Subcutaneous preadipocyte (primary cell): ENCODE measurements at places on chromosomes 1 and 21. TPM values are rescaled to one million over a fixed set of nuclear protein-coding genes. Genes with fewer than 3 reads are reported as not detected.

Gene S100A6
- total RNA-seq, result 1,114 and 1,653 TPM in 2 replicates

Gene LCE3D
- total RNA-seq, result not detected in 2 replicates

Gene PTAFR
- not detected in 2 replicates for total RNA-seq

Gene NAV1
- 41.5 and 58.5 TPM in 2 replicates for total RNA-seq

Gene C8A
- not detected in 2 replicates for total RNA-seq

Gene LCK
- not detected in 2 replicates for total RNA-seq

Gene HIVEP3
- 0.37 and 0.78 TPM in 2 replicates for total RNA-seq

Gene FAM167B
- total RNA-seq, result 0.39 and 1.1 TPM in 2 replicates

Gene PGLYRP4
- total RNA-seq, result not detected in 2 replicates

Gene OR2L3
- total RNA-seq, result not detected in 2 replicates

Gene CFHR5
- total RNA-seq, result not detected in 2 replicates

Gene FCRL2
- not detected in 2 replicates for total RNA-seq

Gene FOXD2
- under 0.01 and 0.20 TPM in 2 replicates for total RNA-seq

Gene C1QB
- total RNA-seq, result not detected in 2 replicates

Gene C1orf87
- not detected in 2 replicates for total RNA-seq

Gene KCNA2
- not detected in 2 replicates for total RNA-seq

Gene IVL
- total RNA-seq, result under 0.01 TPM in 1 of 2 replicates, not detected in the other

Gene PEA15
- total RNA-seq, result 67.1 and 80.8 TPM in 2 replicates

Gene TDRD5
- not detected in 2 replicates for total RNA-seq

Gene WNT3A
- total RNA-seq, result not detected in 2 replicates

Gene LCE7A
- total RNA-seq, result not detected in 2 replicates

Gene OR10J1
- not detected in 2 replicates for total RNA-seq
